ENCODE measurements at places on chromosomes 13 and 19. TPM values are rescaled to one million over a fixed set of nuclear protein-coding genes. Genes with fewer than 3 reads are reported as not detected.

- H3K27me3 ChIP-seq: no peaks in the 10 kb centered on the region
- no peak for DNase-seq
- H3K4me3 ChIP-seq: no peak overlapping the region
- no peak overlapping the region for H3K27ac ChIP-seq
- H3K4me1 ChIP-seq: no peaks in the 10 kb centered on the region
Measured at GRCh38 chr13:64052521-64052920, 2636.9 kb upstream of the PCDH20 start.

- no peaks in the 10 kb centered on the region for H3K4me1 ChIP-seq
- no peak overlapping the region for H3K27ac ChIP-seq
- DNase-seq: no peak
- H3K27me3 ChIP-seq: no peaks in the 10 kb centered on the region
Measured at GRCh38 chr13:59210543-59210942, 953.2 kb downstream of the DIAPH3 start.

- peak overlapping the region; percentile 67 for H3K27ac ChIP-seq
- H3K36me3 ChIP-seq: no peaks in the 10 kb centered on the region
- H3K4me1 ChIP-seq: no peaks in the 10 kb centered on the region
- H3K27me3 ChIP-seq: no peaks in the 10 kb centered on the region
Measured at GRCh38 chr19:11383706-11384048, 437 bp downstream of the EPOR start.

GRCh38 chr19:16303755-16304154 is 20.9 kb upstream of the KLF2 start:
- no peaks in the 10 kb centered on the region for H3K27me3 ChIP-seq
- DNase-seq: no peak

DNA sequence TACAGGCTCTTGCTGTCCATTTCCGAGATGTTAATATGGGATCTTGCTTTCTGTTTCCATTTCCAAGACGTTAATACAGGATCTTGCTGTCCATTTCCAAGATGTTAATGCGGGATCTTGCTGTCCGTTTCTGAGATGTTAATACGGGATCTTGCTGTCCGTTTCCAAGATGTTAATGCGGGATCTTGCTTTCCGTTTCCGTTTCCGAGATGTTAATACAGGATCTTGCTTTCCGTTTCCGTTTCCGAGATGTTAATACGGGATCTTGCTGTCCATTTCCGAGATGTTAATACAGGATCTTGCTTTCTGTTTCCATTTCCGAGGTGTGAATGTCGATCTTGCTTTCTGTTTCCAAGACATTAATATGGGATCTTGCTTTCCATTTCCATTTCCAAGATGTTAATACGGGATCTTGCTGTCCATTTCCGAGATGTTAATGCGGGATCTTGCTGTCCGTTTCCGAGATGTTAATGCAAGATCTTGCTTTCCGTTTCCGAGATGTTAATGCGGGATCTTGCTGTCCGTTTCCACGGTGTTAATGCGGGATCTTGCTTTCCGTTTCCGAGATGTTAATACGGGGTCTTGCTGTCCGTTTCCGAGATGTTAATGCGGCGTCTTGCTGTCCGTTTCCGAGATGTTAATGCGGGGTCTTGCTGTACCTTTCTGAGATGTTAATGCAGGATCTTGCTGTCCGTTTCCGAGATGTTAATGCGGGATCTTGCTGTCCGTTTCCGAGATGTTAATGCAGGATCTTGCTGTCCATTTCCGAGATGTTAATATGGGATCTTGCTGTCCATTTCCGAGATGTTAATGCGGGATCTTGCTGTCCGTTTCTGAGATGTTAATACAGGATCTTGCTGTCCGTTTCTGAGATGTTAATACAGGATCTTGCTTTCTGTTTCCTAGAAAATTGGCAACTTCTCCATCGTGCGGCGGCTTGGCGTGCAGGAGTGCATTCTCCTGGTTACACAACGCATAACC is 38.3 kb downstream of the PEX11G start:
- H3K4me3 ChIP-seq: no peak overlapping the region
- H3K27ac ChIP-seq: no peak overlapping the region
- H3K4me1 ChIP-seq: no peaks in the 10 kb centered on the region
- no peaks in the 10 kb centered on the region for H3K36me3 ChIP-seq

DNA sequence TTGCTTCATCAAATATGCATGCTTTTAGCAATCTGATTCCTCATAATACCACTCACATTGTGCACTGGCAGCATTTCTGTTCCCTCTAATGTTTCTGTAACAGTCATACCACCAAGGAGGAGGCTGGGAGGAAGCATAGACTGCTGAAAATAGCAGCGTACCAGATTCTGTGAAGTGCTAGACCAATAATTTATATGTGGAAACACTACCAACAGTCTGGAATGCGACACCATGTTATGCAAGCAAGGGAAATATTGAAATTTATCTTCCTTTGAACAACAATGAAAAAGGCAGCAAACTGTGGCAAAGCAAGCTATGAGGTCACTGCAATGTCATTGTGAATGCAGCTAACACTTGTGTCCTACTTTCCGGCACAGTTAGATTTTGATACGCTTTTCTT is 1388.0 kb downstream of the EFNB2 start:
- H3K27me3 ChIP-seq: no peaks in the 10 kb centered on the region
- no peaks in the 10 kb centered on the region for H3K36me3 ChIP-seq
- no peak for DNase-seq
- no peak overlapping the region for H3K27ac ChIP-seq

GRCh38 chr19:17863520-17864182 is 3.9 kb downstream of the RPL18A start:
- no peak overlapping the region for H3K4me3 ChIP-seq
- DNase-seq: no peak
- H3K36me3 ChIP-seq: peaks cover 22% of the 10 kb centered on the region

- no peak overlapping the region for H3K27ac ChIP-seq
- no peaks in the 10 kb centered on the region for H3K4me1 ChIP-seq
- no peak for DNase-seq
- no peaks in the 10 kb centered on the region for H3K27me3 ChIP-seq
- H3K36me3 ChIP-seq: no peaks in the 10 kb centered on the region
- no peak overlapping the region for H3K4me3 ChIP-seq
Measured at GRCh38 chr19:39240421-39240820, 4.4 kb downstream of the IFNL3 start.

- no peaks in the 10 kb centered on the region for H3K27me3 ChIP-seq
- no peaks in the 10 kb centered on the region for H3K4me1 ChIP-seq
- no peak for DNase-seq
- H3K4me3 ChIP-seq: no peak overlapping the region
- no peak overlapping the region for H3K27ac ChIP-seq
Measured at GRCh38 chr13:48315969-48316650, 12.6 kb downstream of the RB1 start.

DNA sequence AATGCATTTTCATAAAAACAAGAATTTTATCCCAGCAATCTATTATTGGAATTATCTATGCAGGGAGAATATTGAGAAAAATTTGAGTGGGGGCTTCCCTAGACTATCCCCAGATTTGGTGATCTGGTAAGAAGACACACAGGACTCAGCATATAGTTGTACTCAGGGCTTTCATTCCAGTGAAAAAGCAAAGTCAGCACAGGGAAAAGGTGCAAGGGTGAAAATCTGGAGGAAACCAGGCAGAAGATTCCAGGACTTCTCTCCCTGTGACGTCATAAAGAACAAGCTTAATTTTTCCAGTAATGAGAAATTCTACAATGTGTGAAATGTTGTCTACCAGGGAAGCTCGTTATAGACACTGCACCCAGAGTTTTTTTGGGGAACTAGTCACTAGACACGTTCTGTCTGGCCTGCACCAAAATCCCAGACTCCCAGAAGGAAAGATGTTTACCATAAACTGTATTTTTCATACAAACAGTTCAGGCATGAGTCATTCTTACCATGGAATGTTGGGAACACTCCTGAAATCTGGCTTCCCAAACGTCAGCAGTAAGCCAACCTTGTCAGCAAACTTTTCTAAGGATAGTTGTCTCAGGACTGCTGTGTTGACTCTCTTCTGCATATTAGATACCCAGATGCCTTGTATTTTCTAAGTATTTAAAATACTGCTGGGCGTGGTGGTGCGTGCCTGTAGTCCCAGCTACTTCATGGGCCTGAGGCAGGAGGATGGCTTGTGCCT is 107.4 kb downstream of the DNAJC3 start:
- no peaks in the 10 kb centered on the region for H3K4me1 ChIP-seq
- H3K27me3 ChIP-seq: no peaks in the 10 kb centered on the region
- no peaks in the 10 kb centered on the region for H3K36me3 ChIP-seq
- H3K4me3 ChIP-seq: no peak overlapping the region

GRCh38 chr19:40872209-40872608 is 9.8 kb downstream of the CYP2A7 start:
- no peak for DNase-seq
- H3K4me1 ChIP-seq: no peaks in the 10 kb centered on the region
- H3K4me3 ChIP-seq: no peak overlapping the region
- H3K27ac ChIP-seq: no peak overlapping the region

DNA sequence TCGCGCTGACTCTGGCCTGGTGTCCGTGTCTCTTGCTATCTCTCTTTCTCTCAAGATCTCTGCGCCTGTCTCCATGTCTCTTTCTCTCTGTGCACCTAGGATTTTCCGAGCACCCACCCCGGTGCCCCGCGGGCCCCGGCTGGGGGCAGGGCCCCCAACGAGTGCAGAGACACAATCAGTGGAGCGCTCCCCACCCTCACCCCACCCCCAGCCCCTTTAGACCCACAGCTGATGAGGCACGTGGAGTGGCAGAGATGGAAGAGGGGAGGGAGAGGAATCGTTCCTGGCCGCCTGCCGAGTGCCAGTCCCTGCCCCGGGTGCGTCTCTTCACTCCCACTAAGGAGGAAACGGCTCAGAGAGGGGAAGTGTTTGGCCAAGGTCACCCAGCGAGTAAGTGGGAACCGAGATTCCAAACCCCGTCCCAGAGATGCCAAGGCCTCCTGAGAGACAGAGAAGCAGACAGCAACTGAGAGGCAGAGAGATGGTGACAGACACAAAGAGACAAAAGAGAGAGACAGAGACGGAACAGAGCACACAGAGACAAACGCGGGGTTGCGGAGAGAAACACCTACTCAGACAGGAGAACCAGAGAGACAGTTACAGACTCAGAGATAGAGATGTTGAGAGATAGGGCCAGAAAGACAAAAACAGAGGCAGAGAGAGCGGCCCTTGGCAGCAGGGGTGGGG is 626 bp upstream of the BCL3 start:
- H3K4me3 ChIP-seq: peak overlapping the region; percentile 72
- H3K27ac ChIP-seq: peak overlapping the region; percentile 68
- H3K27me3 ChIP-seq: no peaks in the 10 kb centered on the region
- peaks cover 10% of the 10 kb centered on the region for H3K4me1 ChIP-seq
- H3K36me3 ChIP-seq: peaks cover 10% of the 10 kb centered on the region

DNA sequence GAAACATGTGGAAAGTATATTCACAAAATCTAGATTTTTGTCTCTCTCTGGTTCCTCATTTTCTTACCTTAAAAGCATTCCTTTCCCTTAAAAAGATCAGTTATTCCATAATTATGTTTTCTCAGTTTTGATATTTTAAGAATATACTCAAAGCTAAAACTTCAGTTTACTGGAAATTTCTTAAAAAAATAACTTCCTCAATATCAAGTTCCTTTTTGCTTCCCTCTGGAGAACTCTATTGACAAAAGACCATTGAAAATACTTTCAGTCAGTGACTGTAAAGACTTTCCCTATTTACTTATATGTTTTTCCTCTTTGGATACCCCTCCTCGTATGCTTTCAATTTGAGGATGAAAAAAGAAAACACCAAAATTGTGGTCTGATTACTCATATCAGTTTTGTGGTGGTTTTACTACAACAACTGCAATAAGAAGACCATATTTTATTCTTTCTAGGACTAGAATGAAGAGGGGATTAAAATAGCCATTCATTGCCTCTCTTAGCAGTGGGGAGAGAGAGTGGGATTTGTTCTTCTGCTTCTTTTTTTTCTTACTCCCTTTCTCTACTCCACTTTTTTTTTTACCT is 113.2 kb downstream of the ESD start:
- DNase-seq: no peak
- no peaks in the 10 kb centered on the region for H3K36me3 ChIP-seq
- peak overlapping the region; percentile 68 for H3K27ac ChIP-seq
- no peaks in the 10 kb centered on the region for H3K27me3 ChIP-seq
- no peak overlapping the region for H3K4me3 ChIP-seq

GRCh38 chr19:16168465-16169081 is 4.8 kb downstream of the CIB3 start:
- no peak for DNase-seq
- no peaks in the 10 kb centered on the region for H3K36me3 ChIP-seq
- no peaks in the 10 kb centered on the region for H3K27me3 ChIP-seq
- H3K27ac ChIP-seq: no peak overlapping the region
- peaks cover 11% of the 10 kb centered on the region for H3K4me1 ChIP-seq
- no peak overlapping the region for H3K4me3 ChIP-seq

- no peaks in the 10 kb centered on the region for H3K27me3 ChIP-seq
- H3K27ac ChIP-seq: no peak overlapping the region
- H3K4me3 ChIP-seq: no peak overlapping the region
- H3K4me1 ChIP-seq: no peaks in the 10 kb centered on the region
- H3K36me3 ChIP-seq: no peaks in the 10 kb centered on the region
Measured at GRCh38 chr19:4297901-4298809, 4.0 kb downstream of the TMIGD2 start.

- H3K27ac ChIP-seq: no peak overlapping the region
- DNase-seq: no peak
- no peaks in the 10 kb centered on the region for H3K27me3 ChIP-seq
- H3K4me3 ChIP-seq: no peak overlapping the region
Measured at GRCh38 chr13:89937420-89937819, 1410.1 kb upstream of the MIR17HG start.

DNA sequence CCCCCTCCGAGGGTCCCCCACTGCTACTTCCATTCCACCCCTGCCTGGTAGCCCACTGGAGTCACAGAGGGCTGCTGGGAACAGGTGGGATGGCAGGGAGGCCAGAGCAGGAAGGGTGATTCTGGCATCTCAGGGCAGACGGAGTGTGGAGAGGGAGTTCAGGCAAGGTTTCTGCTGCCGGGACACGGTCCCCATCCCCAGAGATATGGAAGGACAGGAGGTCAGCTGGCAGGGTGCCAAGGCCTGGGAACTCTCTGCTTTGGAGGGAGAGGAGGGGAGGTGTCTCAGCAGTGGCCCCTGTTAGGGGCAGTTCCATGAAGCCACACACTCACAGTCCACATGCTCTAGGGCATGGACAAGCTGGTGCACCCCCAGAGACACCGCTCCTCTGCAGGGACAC is 68.1 kb downstream of the CHST8 start:
- H3K27ac ChIP-seq: no peak overlapping the region
- no peaks in the 10 kb centered on the region for H3K27me3 ChIP-seq
- H3K4me1 ChIP-seq: no peaks in the 10 kb centered on the region
- H3K4me3 ChIP-seq: no peak overlapping the region
- H3K36me3 ChIP-seq: no peaks in the 10 kb centered on the region

GRCh38 chr19:42313096-42313839 is at the start of gene TMEM145:
Gene TMEM145 (plus strand): TSS chr19:42313309. CDS start chr19:42313377, 68 bp downstream.
- H3K27ac ChIP-seq: no peak within 1 kb of the TSS
- H3K36me3 ChIP-seq: no peaks in the 10 kb centered on the region
- no peak for DNase-seq
- H3K4me1 ChIP-seq: no peaks in the 10 kb centered on the region

YIF1B gene
- total RNA-seq: 45.8 TPM

KLHL26 gene
- total RNA-seq: 3.8 TPM

TUBB4A gene
- 1.8 TPM for total RNA-seq

PSMD8 gene
- 165 TPM for total RNA-seq

TLE6 gene
- total RNA-seq: 6.0 TPM

KIR3DL1 gene
- total RNA-seq: 0.12 TPM

EEF2 gene
- 1,029 TPM for total RNA-seq
